Thyroid gland (tissue), 4 donors: ENCODE measurements at places on chromosomes 5 and 9.
A peak's percentile ranks its signal among the peaks of the same experiment; 100 is the strongest.

DNA sequence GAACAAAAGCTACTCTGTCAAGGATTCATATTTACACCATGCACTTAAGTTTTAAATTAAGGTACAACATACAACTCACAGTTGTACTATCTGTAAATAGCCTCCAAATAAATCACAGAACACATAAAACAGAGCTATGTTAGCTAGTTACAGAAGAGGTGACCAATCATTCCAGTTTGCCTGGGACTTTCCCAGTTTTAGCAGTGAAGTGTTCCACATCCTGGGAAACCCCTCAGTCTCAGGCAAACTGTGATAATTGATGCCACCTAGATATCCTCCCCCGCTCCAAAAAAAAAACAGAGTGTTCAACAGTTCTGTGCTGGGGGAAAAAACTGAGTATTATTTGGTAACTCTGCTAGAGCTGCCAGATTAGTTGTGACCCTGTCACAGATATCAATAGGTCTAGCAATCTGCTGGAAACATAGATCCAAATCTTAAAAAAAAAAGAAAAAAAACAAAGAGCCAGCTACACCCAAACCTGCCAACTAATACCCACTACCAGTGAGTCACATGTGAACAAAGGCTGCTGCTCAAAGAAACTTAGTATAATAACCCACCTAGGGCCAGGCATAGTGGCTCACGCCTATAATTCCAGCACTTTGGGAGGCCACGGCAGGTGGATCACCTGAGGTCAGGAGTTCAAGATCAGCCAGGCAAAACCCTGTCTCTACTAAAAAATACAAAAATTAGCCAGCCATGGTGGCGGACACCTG, 5.7 kb downstream of the TBCA start:
- no peak overlapping the region for H3K27ac ChIP-seq
- no peaks in the 10 kb centered on the region for H3K27me3 ChIP-seq
- no peaks in the 10 kb centered on the region for H3K36me3 ChIP-seq
- no peak for DNase-seq
- H3K4me1 ChIP-seq = peaks cover 28% of the 10 kb centered on the region

DNA sequence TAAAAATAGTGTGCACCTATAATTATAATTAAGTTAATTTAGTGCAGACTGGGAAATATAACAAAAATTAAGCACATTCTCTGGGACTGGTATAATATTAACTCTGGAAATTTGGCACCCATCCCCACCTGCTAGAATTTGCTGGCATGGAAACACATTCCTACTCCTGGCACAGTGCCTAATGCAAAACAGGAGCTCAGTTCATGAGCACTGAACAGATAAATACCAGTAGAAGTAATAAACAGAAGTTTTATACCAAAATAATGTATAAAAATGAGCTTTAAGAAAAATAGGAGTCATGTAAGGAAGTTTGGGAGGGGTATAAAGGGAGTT, 23.7 kb upstream of the NPR3 start:
- H3K27ac ChIP-seq = no peak overlapping the region
- no peaks in the 10 kb centered on the region for H3K36me3 ChIP-seq
- no peaks in the 10 kb centered on the region for H3K27me3 ChIP-seq
- DNase-seq = peak; percentile 77
- H3K4me1 ChIP-seq = peaks cover 9% of the 10 kb centered on the region

DNA sequence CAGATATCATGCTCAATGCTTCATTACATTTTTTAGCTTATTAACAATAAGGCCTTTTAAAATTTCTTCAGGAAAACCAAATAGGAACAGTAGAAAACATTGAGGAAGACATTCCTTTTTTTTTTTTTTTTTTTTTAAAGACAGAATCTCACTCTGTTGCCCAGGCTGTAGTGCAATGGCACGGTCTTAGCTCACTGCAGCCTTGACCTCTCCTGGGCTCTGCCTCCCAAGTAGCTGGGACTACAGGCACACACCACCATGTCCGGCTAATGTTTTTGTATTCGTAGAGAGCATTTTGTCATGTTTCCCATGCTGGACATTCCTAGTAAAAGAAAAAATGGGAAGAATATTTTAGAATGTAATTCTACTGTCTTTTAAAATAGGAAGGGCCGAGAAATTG, 60.3 kb downstream of the LMNB1 start:
- no peak overlapping the region for H3K4me3 ChIP-seq
- no peaks in the 10 kb centered on the region for H3K4me1 ChIP-seq
- H3K27ac ChIP-seq = no peak overlapping the region
- no peaks in the 10 kb centered on the region for H3K36me3 ChIP-seq
- no peaks in the 10 kb centered on the region for H3K27me3 ChIP-seq
- DNase-seq = no peak

DNA sequence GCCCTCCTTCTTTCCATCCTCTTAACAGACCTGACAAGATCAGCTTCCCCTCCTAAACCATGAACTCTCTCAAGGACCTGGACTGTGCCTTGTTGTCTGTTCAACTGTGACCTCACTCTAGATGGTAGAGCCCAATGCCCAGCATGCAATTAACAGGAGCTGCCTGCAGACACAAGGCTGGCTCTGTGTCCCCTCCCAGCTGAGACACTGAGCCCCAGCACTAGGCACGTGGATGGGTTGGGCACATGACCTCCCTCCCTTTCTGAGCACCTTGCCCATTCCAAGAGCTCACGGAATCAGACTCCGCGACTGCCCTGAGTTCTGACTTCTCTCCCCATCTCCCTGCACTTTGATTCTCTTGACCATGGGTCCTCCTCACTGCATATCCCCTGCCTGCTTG, 93.5 kb upstream of the LRRTM2 start:
- no peaks in the 10 kb centered on the region for H3K36me3 ChIP-seq
- H3K27ac ChIP-seq = peak overlapping the region; percentile 69
- no peak overlapping the region for H3K4me3 ChIP-seq
- H3K27me3 ChIP-seq = no peaks in the 10 kb centered on the region
- DNase-seq = peak; percentile 49
- peaks cover 56% of the 10 kb centered on the region for H3K4me1 ChIP-seq
